Left kidney (tissue), 8 donors: ENCODE measurements at places on chromosomes 4 and X. TPM values are rescaled to one million over a fixed set of nuclear protein-coding genes. Genes with fewer than 3 reads are reported as not detected.

Gene GPC4
- 20.3 TPM for polyA plus RNA-seq

- no peak for DNase-seq
These were observed 120.5 kb upstream of the MAP9 start for GRCh38 chr4:155497306-155497705.

Gene MAGEA6
- not detected for polyA plus RNA-seq

Gene ADD1
- polyA plus RNA-seq, result 290 TPM

- DNase-seq, result no peak
These were observed 127.3 kb upstream of the HUWE1 start for GRCh38 chrX:53813670-53814440.

Gene SPANXC
- not detected for polyA plus RNA-seq

Gene CXCL3
- polyA plus RNA-seq, result 0.15 TPM

- DNase-seq, result no peak
These were observed 31.7 kb downstream of the RBBP7 start for GRCh38 chrX:16838202-16839066.

- DNase-seq, result no peak
These were observed 276.7 kb downstream of the DCTD start for GRCh38 chr4:182640491-182640890.

- peak; percentile 17 for DNase-seq
These were observed 11.7 kb upstream of the STATH start for GRCh38 chr4:69984030-69984443.

Gene CCDC158
- 1.1 TPM for polyA plus RNA-seq

DNA sequence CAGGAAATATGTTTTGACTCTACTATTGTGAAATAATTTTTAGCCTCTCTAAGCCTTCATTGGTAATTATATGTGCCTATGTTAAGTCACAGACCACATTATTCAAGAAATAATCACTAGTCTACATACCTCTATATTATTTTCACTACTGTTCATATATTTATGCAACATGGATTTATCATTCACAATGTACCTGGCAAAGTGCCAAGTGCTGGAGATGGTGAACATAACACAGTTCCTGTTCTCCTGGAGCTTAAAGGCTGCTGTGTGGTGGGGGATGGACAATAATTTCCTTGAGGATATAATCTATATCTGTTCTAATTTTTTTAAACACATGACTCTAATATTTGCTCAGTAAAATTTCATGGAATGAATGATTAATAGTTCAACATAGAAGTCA is 527.7 kb upstream of the CXorf51A start:
- DNase-seq, result no peak

GRCh38 chr4:137601934-137602333 is 69.6 kb upstream of the PCDH18 start:
- DNase-seq, result no peak

GRCh38 chr4:122172266-122172665 is 20.1 kb downstream of the BLTP1 start:
- DNase-seq, result no peak

Gene NWD2
- polyA plus RNA-seq, result 0.23 TPM

Gene ACE2
- polyA plus RNA-seq, result 55.0 TPM

DNA sequence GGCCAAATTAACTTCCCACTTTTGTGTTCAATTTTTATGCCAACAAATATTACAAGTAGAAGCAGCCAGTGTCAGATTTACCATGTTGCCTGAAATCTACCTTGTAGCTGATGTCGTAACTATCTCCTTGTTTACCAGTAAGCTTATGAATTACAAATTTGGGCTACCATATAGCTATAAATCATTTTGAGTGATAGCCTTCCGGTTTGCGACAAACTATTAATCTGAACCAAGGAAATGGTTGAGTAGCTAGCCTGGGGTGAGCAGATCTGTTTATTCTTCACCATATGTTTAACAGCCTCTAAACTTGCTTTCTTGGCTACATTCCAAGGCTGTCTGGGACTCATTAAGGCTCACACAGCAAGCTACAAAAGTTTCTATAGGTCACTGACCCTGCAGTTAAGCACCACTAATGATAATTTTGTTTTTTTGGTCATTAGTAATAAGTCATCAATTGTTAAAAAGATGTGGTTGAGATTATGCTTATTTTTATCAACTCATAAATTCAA is 218.7 kb upstream of the SPOCK3 start:
- DNase-seq, result peak; percentile 2

DNA sequence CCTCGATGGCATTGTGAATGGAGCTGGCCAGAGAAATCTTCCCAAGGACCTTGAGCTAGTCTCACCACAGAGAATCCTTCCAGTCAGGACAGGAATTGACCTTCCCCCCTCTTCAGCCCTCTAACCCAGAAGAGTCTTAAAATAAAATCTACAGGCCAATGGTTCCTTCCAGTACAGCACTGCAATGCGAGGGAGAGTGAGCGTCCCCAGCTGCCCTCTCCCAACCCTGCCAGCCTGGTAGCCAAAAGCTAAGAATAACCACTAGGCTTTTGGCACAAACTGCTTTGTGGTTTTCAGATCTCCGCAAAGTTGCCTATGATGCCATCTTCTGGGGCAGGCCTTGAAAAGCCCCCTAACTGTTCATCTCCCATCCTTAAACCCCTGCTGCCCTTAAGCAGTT is 175.1 kb downstream of the AR start:
- DNase-seq, result no peak

- no peak for DNase-seq
These were observed 965.9 kb downstream of the FSTL5 start for GRCh38 chr4:161197912-161198311.

Gene SLC9B1
- polyA plus RNA-seq, result 3.4 TPM

Gene GPR173
- polyA plus RNA-seq, result 26.3 TPM

- no peak for DNase-seq
These were observed 77.3 kb upstream of the IL2 start for GRCh38 chr4:122533841-122534240.

DNA sequence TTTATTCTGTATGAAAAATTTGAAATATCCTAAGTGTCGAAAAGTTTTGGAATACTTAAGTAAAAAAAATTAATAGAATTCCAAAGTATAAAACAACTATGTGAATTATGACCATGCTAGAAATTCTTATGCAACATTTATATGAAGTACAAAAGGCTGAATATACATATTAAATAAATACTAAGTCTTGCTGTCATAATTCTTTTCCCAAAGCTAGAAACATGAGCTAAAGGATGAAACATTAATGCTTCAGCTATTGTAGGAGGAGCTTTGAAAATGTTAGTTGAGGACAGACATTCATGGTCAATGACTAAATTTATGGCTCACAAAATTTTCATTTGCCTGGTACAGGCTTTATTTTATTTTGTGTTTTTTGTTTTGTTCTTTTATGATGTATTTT is 207.3 kb downstream of the GABRB1 start:
- no peak for DNase-seq

- peak; percentile 66 for DNase-seq
These were observed 388.4 kb upstream of the SPOCK3 start for GRCh38 chr4:167622481-167623240.

GRCh38 chrX:121903961-121904360 is 856.6 kb downstream of the GLUD2 start:
- DNase-seq, result no peak

Gene UGT2B17
- 0.15 TPM for polyA plus RNA-seq

Gene CT55
- 0.10 TPM for polyA plus RNA-seq

DNA sequence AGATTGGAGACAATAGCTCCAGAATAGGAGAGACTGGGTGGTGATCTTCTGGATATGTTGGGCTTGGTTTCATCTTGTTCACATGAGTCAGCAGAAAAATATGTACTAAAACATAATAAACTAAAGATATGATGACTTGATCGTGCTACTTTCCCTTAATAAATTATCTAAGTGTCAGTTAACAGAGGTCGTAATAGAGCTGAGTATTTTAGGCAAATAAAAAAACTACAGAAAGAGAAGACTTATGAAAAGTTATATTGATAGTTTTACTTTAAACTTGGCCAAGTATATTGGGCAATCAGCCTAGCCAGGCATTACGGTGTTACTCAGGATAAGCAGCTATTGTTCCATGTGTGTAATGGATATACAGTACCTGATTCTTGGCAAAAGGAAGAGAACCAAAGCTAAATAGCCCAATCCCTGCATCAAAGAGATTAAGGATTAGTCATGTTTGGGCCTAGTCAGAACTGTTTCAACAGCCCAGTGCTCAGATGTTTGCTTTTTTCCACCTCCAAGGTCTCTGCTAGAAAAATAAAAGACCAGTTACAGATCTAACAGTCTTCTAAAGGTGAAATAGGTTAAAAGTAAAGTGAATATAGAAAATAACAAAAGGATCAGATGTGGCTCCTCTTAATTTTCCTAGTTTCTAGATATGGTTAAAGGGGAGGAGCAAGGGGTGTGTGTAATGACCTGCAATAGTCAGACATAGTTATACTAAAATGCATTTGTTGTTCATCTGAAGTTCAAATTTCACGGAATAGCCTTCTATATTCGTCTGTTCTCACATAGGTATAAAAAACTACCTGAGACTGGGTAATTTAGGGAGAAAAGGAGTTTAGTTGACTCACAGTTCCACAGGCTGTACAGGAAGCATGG is 262.6 kb downstream of the ADGRL3 start:
- no peak for DNase-seq

GRCh38 chrX:132094164-132094563 is 33.7 kb downstream of the FRMD7 start:
- DNase-seq, result no peak

Gene RBMX2
- polyA plus RNA-seq, result 35.9 TPM

- no peak for DNase-seq
These were observed 417.7 kb downstream of the AR start for GRCh38 chrX:67961516-67961915.

GRCh38 chr4:42627885-42628646 is 28.8 kb downstream of the ATP8A1 start:
- no peak for DNase-seq

DNA sequence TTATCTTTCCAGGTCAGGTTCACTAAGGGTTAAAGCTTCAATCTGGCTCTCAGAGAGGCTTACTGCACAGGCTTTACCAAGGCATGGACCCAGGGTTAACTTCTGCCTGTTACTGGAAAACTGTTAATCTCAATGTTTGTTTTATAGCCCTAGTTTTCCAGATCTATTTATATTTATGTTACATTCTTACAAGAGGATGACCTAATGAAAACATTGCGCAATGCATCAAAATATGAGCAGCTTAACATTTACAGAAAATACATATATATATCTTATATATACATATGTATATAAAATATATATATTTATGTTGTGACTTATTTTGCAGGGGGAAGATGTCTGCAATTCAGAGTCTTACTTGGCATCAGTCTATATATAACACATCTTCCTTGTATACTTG is 112.3 kb downstream of the PCDH19 start:
- DNase-seq, result no peak

Gene MAPK10
- polyA plus RNA-seq, result 89.8 TPM

Gene ALB
- 4.6 TPM for polyA plus RNA-seq

GRCh38 chr4:88807499-88807898 is 109.9 kb upstream of the NAP1L5 start:
- DNase-seq, result no peak

- DNase-seq, result no peak
These were observed 10.7 kb downstream of the C4orf51 start for GRCh38 chr4:145690610-145691009.

- DNase-seq, result no peak
These were observed 1552.6 kb downstream of the C4orf33 start for GRCh38 chr4:130648570-130648969.

- no peak for DNase-seq
These were observed 584.3 kb downstream of the KLHL13 start for GRCh38 chrX:117532339-117532738.

GRCh38 chr4:107094332-107094731 is 58.2 kb upstream of the DKK2 start:
- no peak for DNase-seq

GRCh38 chrX:31934842-31935370 is 863.1 kb upstream of the FTHL17 start:
- DNase-seq, result no peak

GRCh38 chr4:123488916-123489315 is 92.3 kb downstream of the SPRY1 start:
- no peak for DNase-seq

DNA sequence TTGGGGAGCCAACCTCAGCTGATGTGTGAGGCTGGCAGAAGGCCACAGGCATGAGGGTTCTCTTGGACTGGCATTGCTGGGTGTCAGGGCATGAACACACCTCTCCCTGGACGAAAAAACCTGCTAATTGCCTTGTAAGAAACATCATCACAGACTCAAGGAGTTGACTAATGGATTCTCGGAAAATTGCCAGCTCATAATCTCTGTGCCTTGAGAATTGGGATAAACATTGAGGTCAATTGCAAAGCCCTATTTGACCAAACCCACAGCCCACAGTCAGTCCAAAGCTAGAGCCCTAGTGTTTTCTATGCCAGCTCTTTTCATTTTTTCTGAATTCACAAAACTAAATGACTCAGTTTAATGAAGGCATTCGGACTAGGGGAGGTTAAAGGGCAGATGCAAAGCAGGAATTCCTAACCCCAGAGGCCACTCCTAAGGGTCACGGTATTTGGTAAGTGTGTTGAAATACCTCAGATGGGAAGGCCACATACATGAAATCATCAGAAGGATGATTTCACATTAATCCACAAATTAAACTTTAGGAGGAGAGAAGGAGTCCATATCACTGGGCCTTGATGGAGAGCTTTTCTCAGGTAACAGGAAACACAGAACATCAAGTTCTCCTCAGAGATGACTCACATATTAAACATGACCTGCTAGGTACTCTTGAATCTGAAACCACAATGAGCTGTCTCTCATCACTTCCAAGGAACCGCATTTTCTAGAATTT is 39.0 kb upstream of the RASL11B start:
- DNase-seq, result no peak

DNA sequence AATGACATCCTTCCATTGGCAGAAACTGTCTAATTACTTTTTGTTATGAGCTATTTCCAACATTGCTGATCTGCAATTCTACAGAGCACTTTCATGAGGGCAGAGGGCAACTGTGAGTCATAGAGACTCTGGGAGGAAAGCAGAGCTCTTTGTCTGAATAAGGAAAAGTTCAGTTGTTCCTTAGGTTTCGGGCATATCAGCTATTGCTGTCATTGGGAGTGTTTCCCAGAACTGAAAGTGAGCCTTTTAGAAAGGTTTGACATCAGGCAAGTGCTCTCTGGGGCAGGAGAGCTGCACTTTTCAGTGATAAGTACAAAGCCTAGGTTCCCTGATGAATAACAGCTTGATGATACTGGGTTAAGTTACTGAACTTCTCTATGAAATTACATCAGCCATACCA is 119.2 kb upstream of the EDNRA start:
- no peak for DNase-seq

DNA sequence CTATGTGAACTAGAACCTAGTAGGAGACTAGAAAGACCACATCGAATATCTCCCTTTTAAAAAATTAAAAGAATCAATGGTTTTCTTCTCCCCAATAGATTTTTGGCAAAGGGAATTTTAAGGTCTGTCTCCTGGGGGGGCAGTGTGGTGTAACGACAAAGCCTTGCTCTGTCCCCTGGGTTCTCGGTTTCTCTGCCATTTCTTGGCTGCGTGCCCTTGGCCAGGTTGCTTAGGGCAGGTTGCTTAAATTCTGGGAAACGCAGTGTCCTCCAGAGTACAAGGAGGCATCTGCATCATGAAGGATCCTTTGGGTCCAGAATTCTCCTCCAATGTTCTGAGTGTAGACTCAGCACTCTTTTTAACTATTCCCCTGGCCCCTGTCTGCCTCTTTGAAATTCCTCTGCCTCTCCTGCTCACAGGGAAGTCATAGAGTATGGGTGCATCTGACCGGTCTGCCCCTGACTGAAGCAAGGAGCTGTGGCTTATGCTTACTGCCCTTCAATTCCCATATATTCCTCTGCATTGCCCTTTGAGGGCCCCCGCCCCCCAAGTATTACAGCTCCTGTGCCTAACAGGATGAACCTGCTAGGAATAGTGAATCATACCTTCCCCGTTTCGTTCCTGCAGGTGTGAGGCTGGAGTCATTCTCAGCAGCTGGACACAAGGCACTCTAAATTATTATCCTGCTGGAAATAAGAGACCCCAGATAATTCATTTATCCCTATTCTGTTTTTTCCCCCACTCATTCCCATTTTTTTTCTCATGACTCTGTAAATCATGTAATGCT is 2.2 kb downstream of the KIT start:
- DNase-seq, result no peak
